ENCODE measurements at places on chromosomes 6 and 20. TPM values are rescaled to one million over a fixed set of nuclear protein-coding genes. Genes with fewer than 3 reads are reported as not detected.

DNA sequence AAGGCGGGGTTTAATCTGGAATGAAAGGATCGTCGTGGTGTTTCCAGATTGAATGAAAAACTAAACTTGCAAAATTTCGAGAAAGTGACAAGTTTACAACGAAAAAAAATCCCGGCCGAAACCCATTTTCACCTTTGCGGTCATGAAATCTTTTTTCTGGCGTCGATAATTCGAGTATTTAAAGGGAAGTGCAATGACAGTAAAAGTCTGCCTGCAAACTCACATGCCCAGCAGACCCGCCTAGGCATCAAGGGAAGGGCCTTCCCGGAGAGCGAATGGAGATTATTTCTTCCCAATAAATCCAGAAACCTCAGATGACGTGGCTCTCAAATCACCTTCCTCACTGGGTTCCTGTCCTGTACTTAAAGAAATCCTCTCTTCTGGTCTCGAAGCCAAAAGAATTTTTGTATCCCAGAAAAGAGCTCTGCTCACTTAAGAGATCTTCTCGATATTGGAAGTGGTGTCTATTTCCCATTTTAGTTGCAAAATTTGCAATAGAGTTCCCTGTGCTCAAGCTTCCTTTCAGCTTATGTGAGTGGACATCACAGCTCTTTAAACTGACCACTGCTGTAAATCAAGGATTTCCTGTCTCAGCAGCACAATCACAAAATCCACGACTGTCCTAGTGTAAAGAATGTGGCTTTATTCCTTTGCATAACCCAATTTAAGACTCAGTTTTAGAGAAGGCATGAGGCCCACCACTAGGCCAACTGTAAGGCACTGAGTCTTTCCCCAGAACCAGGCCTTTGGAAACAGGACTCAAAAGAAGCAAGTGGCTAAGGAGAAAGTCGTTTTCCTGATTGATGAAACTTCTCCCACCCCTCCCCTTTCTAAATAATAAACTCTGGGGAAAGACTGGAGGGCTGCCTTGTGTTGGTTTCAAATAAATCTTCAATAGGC lies 3.9 kb downstream of the OLIG3 start:
- DNase-seq, result no peak

The CRYBG1 gene
- total RNA-seq, result 2.1 TPM

The SLC22A2 gene
- not detected for total RNA-seq

The OR2J2 gene
- total RNA-seq, result not detected

Data from fibroblast of lung (primary cell).